CD8-positive, alpha-beta memory T cell (primary cell): ENCODE measurements at places on chromosomes 3 and 15.

DNA sequence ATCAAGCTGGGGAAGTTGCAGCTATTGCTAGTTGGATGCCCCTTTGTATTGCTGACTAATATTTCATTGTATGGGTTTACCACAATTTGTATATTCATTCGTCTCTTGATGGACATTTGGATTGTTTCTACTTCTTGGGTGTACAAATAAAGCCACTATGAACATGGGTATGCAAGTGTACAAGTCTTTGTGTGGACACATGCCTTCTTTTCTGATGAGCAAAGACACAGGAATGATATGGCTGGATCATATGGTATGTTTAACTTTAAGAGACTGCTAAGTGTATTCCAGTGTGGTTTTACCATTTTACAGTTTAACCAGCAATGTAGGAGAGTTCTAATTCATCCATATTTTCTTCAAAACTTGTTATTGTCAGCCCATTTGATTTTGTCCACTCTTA, 32.2 kb downstream of the NECTIN3 start:
- DNase-seq = no peak

DNA sequence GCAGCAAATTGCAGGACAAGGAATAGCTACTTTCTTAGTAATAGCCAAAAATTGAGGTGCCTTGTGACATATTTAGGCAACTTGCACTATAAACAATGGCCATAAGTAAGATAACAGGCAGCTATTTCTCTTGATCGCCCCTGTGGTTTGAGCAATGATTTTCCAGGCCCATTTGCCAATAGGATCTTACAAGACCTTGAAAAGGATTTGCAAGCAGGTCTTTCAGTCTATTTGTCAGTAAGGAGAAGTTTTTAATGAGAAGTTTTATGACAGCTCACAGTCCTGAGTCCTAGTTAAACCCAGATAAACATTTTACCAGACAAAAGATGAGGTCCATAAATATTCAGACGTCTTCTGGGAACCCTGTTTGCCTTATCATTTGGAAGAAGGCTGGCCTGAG, 645.5 kb downstream of the RBMS3 start:
- DNase-seq = no peak

DNA sequence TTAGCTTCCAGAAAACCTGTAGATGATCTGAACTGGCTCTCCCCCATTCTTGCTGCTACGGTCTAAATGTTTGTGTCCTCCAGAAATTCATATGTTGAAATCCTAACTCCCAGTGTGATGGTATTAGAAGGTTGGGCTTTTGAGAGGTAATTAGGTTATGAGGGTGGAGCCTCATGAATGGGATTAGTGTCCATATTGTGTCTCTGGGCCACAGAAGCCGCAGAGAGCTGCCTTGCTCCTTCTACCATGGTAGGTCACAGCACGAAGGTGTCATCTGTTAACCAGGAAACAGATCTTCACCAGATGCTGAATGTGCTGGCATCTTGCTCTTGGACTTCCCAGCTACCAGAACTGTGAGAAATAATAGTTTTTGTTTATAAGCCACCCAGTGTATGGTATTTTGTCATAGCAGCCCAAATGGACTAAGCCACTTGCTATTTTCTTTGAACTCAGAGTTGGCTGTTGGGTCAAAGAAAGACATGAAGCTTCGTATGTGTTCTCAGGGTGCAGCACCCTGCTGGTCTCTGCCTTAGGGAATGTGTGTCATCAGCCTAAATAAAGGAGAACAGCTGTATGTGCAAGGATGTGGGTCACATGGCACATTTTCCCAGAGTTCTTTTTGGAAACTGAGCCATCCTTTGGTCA, 317.5 kb upstream of the SLCO3A1 start:
- DNase-seq = no peak

DNA sequence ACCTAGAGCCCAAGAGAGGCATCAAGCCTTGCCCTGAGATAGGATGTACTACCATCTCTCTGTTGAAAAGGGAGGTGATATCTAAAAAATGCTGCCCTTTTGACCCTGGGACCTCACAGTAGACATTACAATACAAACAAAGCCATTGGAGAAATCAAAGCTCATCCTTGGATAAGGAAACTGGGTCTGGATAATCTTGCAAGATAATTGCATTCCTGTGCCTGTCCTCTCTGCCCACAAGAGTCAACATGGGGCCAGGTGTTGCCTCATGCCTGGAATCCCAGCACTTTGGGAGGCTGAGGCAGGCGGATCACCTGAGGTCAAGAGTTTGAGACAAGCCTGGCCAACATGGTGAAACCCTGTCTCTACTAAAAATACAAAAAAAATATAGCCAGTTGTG, 57.3 kb upstream of the DLG1 start:
- no peak for DNase-seq

DNA sequence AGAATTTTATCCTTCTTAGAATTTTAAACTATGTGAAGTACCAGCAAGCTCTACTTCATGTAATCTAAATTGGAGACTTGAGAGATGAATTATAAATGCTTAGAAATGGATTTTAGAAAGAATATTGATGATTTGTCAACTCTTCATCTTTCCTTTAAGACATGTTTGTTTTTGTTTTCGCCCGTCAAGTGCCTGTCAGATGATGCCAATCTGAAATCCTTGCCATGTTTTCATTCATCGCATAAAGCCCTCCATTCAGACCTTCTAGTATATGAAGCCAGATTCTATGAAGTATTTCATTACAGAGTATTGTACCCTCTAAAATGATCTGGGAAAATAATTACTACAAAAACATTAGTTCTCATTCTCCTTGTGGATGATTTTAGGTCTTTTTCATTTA, 223.2 kb upstream of the SOX2 start:
- no peak for DNase-seq

DNA sequence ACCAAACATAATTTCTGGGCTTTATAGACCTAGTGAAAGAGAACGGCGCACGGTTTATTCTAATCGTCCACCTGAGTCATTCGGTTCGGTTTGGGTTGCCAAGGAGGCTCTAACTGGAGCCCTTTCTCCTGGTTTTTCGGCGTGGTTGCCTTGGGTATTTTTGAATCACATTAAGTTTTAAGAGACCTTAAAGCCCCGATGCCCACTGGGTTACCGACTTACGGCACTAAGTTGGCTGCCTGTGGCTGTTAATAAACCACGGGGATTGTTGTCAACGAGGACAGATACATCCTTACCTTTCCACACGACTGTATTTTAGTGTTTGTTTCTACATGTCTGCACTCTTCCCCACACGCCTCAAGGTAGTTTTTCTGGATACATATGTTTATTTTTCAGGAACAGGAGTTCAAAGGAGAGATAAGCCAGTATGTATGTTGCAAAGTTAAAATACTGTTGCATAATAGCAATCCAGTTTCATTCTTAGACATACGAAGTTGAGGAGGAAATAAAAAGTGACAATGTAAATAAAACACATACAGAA, 1.2 kb upstream of the ANP32A start:
- no peak for DNase-seq

DNA sequence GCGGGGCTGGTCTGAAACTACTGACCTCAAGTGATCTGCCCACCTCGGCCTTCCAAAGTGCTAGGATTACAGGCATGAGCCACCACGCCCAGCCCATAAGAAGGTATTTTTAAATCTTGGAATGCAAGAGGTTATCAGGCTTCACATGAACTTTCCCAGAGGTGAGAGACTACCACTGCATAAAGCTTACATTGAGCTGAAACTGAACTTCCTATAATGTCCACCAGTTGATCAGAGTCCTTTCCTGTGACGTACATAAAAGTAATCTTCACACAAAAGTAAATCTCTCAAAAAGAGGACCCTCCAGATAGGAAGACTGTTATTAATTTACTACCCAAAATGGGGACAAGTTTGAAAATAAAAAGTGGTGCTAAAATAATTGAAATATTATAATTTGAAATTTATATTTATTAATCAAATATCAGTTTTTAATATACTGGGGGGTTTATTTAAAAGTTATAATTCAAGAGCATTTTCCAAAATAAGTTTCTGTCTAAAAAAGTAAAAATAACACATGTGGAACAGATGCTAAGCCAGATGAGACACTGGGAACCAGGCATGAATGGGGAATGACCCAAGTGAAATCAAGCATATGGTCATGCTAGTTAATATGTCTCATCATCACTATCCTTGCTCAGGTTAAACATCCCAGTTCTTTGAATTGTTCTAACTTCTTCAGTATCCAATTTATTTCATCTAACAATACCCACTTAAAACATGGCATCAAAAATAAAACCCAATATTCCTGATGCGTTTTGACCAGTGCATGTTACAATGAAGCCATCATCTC, 269.9 kb upstream of the UBE2E2 start:
- no peak for DNase-seq

- no peak for DNase-seq
These were observed 73.3 kb upstream of the RAD18 start for GRCh38 chr3:9036404-9037131.

- DNase-seq = no peak
These were observed 12.8 kb downstream of the THAP10 start for GRCh38 chr15:70879401-70879800.

DNA sequence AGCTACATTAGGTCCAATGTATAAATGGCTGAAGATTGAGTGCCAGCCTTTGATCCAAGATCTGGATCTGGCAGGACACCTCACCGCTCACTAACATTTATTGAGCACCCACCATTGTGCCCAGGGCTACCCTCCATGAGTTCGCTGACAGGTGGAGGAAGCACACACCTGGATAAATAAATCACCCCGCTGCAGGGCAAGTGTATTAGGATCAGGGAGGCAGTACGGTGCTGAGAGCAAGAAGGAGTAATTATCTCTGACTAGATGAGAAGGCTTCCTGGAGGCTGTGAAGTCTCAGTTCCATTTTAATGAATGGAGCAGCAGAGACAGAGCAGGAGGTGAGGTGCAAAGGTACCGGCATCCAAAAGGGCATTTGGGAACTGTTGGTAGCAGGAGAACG, 104.1 kb downstream of the LIPC start:
- no peak for DNase-seq

- no peak for DNase-seq
These were observed 2.0 kb upstream of the MECOM start for GRCh38 chr3:169665264-169666075.

DNA sequence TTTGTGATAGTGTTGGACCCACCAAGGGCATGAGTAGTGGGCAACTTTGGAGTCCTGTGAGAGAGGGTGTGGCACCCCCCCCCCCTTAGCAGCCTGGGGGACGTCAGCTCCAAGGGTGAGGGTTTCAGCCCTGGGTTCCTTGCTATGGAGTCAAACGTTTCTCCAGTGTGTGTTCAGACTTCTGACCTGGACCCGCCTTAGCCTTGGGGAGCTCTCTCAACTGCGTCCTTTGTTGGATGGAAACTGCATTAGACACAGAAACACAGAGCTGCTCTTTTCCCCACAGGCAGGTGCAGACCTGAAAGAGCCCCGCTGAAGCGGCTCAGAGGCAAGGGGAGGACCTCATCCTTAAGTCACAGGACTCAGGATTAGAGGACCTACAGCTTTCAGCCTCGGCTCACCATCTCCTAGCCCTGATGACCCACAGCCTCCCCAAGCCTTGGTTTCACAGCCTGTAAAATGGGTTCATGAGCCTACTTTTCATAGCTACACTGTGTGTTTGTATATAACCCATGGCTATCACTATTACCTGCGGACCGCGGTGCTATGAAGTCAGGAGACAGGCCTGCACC, 19.9 kb downstream of the ZNF710 start:
- no peak for DNase-seq

DNA sequence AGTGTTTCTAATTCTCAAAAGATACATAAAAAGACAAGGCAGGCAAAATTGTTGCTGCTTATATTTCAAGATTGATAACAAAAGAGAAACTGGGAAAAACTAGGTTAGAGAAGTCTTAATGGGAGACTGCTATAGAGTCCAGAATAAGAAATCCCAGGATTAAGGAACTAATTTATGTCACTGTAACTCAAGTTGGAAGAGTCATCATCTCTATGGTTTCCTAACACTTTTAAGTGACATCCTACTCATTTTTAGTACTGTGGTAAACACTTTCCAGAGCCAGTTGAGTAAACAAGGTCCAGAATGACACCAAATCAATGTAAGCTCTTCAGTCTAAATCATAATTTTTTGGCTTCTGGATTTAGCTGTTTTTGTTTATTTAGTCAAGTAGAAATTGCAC, 8.0 kb downstream of the CLDN16 start:
- no peak for DNase-seq

- peak; percentile 55 for DNase-seq
These were observed 638 bp downstream of the WDR5B start for GRCh38 chr3:122415104-122415744.

- DNase-seq = no peak
These were observed 212.5 kb downstream of the BCHE start for GRCh38 chr3:165624761-165625160.

DNA sequence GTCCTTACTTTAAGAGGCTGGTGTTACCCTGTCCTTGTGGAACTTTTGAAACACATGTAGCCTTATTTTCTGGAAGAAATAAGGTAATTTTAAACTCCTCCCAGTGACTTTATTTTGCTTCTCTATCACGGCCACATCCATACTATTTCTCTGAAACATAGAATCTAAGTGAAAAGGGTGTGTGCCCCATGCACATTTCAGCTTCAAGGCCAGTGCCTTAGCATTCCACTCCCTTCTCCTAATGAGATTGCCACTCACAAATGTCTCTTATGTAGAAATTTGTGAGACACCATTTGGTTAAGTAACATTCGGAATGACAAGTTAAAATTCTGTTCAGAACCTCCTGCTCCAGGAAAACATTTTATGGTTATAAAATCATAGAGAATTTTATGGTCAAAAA, 562.7 kb downstream of the TUSC7 start:
- DNase-seq = no peak

- no peak for DNase-seq
These were observed 26.3 kb upstream of the DYNC1LI1 start for GRCh38 chr3:32596909-32597369.

DNA sequence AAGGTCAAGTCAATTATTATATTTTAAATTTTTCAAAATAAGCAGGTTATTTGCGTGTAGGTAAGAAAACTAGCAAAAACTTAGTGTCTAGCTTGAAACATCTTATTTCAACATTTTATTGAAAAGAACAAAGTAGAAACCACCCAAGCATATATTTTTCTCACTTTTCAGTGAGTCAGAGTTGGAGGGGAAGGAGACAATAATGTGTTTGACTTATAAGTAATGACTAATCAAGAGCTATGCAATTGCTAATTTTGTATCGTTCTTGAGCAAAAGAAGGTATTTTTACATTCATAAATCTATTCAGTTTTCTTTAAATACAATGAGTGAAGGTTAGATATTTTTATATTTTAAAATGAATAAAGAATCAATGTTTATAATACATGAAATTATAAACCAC, 54.4 kb upstream of the P2RY1 start:
- DNase-seq = no peak

- no peak for DNase-seq
These were observed 138.4 kb downstream of the NSMCE3 start for GRCh38 chr15:29130951-29131839.

DNA sequence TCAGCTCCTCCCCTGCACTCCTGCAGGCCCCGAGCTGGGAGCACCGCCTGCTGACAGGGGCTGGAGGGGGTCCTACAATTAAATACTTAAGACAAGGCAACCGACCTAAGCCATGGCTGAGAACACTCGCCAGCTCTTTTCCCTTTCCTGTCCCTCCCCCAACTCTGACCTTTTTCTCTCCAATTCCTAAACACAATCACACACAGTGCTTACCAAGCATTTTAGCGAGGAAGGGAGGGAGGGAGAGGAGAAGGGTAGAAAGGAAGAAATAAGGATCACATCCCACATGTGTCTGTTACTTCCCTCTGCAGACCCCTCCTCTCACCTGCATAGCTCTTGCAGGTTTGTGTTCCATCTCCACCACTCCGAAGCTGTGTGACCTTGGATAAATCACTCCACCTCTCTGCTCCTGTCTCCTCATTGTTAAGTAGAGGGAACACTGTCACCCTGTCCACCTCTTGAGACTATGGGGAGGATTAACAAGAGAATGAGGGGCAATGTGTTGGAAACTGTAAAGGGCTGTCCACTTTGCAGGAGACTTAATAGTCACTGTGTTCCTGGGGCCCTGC, 63.6 kb downstream of the CYP11A1 start:
- DNase-seq = no peak

- DNase-seq = no peak
These were observed 41.9 kb upstream of the DYNC1LI1 start for GRCh38 chr3:32612547-32612946.
